NCI-H774 (cell line): ENCODE measurements at places on chromosomes 3 and 15.

- no peak for DNase-seq
Measured at GRCh38 chr3:13821126-13821525, 58.7 kb downstream of the WNT7A start.

DNA sequence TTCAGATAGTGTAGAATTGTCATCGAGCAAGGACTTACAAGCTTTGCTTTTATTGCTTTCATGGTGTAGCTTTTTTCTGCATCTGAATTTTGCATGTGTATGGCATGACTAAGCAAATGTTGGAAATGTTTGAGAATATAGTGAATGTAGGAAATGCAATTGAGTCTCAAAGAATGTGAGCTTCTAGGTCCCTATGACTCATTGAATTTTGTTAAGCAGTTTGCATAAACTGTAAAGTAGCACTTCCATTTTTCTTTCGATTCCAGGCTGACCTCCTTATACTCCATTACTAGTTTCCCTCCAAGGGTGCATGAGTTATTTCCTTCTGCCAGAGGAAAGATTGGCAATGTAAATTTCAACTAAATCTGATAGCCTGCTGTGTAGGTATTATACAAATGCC, 619.2 kb downstream of the DIPK2A start:
- no peak for DNase-seq

DNA sequence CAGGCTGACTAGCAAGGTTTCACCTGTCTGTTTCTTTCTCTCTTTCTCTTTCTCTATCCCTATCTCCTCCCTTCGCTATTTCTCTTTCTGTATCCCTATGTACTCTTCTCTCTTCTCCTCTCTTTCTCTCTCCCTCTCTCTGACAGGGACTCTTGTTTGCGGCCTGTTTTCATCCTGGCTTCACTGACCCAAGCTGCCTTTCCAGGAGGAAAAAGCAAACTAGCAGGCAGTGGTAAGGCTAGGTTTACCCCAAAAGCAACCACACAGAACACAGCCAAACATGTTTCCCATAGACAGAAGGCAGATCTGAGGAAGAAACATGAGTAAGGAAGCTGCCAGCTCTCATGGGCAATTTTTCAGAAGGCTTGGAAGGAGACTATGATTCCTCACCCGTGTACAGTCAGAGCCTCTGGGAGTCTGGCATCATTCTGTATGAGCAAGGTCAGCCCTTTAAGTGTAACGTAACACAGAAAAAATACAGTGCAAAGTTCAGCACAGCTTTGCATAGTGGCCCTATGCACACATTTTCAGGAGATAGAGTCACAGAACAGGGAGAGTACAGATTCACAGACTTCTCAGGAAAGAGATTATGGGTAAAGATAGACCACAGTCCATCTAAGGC, 61.0 kb downstream of the OCA2 start:
- DNase-seq, result no peak

DNA sequence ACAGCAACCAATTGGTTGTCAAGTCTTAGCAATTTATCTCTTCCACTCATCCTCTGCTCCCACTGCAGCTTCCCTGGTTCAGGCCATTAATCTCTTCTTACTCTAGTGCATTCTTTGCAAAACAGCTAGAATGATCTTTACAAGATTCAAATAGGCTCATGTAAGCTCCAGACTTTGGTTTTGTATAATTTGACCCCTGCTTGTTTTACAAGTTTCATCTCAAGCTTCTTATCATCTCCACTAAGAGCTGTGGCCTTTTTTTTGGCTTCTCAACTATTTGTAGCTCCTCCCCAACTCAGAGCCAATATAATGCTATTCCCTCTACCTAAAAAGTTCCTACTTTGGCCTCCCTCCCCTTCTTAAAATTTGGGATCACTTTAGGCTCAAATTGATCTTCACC, 121.8 kb downstream of the GOLIM4 start:
- no peak for DNase-seq

- no peak for DNase-seq
Measured at GRCh38 chr3:56467801-56468183, 475 bp downstream of the ERC2 start.

DNA sequence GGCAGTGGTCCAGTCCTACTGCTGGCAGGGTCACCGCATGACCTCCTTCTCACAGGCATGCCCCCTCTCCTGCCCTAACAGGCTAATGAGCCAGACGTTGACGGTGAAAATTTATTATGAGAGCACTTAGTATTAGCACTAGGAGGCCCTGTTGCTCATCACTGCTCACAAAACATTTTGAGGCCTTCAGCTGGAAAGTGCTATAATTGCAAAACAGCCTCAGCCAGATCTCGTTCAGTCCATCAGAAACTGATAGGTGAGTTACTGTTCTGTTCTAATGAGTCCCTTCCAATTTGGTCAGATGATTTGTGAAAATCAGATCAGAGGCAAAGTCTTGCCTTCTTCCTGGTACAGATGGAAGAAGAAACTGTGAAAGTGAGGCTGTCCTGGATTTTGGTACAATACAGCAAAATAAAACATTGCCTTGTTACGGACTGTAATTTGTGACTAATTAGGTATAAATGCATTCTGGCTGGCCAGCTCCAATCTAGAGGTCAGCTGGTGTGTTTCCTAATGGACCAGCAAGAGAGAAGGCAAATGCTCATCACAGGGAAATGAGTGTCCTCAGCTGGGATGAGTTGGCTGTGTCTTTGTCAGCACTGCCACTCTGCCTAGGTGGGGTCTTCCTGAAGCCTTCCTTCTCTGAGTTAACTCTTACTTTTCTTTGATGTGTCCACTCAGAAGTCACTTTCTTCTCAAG, 316.8 kb downstream of the CHST2 start:
- no peak for DNase-seq

- DNase-seq, result no peak
Measured at GRCh38 chr3:40120806-40121205, 188.7 kb upstream of the EIF1B start.

GRCh38 chr3:110383356-110383755, 688.3 kb upstream of the NECTIN3 start:
- DNase-seq, result no peak

GRCh38 chr3:15280853-15281532, 51.4 kb downstream of the SH3BP5 start:
- no peak for DNase-seq

DNA sequence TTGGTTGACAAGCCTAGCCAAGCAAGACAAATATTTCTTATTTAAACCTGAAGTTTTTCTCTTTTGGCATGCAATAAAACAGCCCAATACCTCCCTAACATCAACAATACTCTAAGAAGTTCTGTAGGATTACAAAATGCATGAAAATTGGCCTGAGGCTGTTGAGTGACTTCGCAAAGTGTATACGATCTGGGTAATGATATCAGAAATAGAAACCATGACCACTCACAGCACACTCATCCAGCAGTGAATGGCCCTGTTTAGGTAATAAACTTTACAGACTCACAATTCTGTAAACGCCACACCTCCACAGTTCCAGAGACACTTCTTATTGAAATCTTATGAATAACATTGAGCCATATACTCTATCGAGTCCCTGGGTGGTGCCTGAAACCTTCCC, 83.0 kb upstream of the NAALADL2 start:
- DNase-seq, result no peak

DNA sequence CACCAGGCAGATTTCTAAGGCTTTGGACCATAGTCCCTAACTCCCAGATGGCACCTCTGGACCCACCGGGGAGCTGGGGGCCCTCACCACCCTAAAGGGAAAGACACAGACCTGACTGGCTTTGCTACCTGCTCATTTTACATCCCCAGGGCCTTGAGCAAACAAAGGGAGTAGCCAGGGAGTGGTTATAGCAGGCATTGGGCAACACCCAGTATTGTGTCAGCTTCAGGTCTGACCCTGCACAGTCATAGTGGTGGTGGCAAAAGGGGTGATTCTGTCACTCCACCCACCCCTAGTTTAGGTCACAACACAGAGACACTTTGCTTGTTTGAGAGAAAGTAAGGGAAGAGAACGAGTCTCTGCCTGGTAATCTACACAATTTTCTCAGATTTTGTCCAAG, 352.5 kb downstream of the DIPK2A start:
- no peak for DNase-seq

DNA sequence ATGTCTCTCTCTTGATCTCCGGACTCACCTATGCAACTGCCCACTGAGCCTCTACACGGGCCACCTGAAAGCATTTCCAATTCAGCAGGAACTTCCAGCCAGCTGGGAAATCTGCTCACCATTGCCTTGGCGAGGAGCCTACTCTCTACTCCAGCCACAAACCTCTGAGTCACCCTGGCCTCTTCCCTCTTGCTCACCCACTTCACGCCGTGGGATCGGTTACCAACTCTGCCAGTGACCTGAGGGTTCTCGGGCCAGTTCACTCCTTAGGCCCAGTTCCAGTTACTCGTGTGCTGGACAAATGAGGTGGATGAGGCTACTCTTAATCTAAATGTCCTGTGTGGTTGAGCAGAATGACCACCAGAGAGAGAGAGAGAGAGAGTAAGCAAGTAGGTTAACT, 70.1 kb downstream of the CEMIP start:
- no peak for DNase-seq

- DNase-seq, result no peak
Measured at GRCh38 chr15:89900849-89901248, 7.1 kb upstream of the AP3S2 start.

DNA sequence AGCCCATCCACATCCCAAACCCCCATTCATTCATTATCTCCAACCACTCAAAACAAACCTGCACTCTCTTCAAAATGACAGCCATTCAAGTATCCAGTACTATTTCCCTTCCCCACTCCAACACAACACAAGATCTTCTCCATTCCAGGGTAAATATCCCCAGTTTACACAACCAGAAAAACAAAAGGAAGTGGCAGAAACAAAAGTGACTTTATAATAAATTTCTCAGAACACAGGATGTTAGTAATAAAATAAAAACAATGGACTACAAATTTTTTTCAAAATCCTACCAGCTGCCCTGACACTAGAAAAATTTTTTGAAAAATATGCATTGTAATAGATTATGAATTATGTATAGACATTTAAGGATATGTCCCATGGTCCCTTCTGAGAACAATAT, 14.2 kb downstream of the CPA3 start:
- DNase-seq, result no peak

DNA sequence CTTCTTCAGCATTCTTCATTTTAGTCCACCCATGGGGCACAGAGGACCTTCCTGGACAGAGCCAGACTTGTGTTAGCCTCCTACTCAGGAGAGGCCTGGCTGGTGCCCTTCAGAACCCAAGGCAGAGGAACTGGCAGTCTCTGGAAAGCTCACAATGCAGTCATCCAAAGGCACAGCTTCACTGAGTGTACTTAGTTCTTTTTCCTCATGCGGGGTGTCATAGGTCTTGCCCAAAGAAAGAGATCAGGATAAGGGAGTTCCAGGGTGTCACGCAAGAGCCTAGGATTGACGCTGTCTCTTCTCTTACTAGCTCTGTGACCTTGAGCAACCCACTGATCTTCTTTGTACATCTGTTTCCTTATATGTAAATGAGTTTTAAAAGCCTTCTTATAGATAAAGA, 58.7 kb downstream of the CD200 start:
- DNase-seq, result no peak

GRCh38 chr3:174126990-174127758, 729.6 kb downstream of the NLGN1 start:
- no peak for DNase-seq

GRCh38 chr3:136753326-136753939, 1.3 kb upstream of the STAG1 start:
- no peak for DNase-seq

DNA sequence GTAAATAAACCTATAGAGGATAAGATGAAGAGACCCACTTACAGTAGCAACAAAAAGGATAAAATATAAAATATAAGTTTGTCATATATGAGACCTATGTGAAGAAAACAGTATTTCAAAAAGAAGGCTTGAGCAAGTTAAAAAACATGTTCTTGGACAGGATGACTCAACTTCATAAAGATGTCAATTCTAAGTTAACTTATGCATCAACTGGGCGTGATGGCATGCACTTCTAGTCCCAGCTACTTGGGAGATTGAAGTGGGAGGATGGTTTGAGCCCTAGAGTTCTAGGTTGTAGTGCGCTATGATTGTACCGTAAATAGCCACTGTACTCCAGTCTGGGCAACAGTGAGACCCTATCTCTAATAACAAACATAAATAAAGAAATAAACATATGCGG, 59.7 kb downstream of the PDCD6IP start:
- no peak for DNase-seq

- no peak for DNase-seq
Measured at GRCh38 chr3:45781271-45781670, 15.1 kb downstream of the SLC6A20 start.

DNA sequence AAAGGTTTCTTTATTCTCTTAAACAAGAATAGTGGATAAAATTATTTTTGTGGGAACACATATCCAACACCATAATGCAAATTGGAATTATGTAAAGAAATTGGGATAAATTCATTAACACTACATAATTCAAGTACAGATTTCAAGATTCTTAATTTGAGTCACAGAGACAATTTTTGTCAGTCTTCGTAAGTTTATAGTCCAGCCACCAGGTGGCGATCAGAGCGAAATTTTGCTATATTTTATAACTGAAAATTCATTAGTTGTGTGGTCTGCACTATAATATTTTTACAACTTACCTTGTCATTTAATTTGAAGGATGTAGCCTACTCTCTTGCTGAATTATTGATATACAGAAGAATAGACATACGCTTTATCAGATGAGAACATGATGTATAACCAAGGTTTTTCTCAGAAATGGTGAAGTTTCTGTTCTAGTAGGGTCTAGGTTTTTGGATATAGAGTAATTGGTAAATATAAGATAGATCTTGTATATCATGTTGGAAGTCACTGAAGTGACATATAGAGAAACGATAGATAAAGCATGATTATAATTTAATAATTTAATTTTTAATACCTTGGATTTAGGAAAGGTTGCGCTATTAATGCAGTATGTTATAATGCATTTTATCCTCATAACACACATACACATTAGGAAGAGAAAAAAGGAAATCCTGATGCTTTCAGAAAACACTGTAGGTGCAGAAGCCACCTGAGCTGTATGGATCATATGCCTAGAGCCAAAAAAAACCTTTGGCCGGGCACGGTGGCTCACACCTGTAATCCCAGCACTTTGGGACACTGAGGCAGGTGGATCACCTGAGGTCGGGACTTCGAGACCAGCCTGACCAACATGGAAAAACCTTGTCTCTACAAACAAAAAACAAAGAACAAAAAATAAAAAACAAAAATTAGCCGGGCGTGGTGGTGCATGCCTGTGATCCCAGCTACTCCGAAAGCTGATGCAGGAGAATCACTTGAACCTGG, 31.7 kb downstream of the PLSCR4 start:
- peak; percentile 21 for DNase-seq

DNA sequence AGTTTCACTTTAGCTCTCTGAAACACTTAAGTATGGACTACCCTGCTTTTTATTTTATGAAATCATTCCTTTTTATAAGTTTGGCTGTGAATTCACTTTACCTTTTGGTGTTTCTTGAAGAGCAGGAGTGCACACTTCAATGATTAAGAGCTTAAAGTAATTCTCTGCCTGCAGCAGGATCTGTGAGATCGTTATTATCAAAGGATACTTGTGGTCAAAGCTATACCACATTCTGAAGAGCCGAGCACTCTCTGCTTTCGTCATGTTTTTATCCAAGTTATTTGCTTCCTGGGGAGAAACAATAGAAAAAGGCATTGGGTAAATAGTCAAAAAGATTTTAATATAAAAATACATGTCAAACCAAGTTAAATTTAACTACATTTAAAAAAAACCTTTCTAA, 243.7 kb downstream of the CHST2 start:
- DNase-seq, result no peak

GRCh38 chr3:71902258-71903111, 117.5 kb upstream of the PROK2 start:
- no peak for DNase-seq
